ENCODE measurements at places on chromosomes 2 and 18.

GRCh38 chr18:37694516-37694915 is 128.9 kb upstream of the CELF4 start:
- H3K27me3 ChIP-seq: no peaks in the 10 kb centered on the region
- no peaks in the 10 kb centered on the region for H3K4me1 ChIP-seq
- no peak overlapping the region for H3K4me3 ChIP-seq
- H3K27ac ChIP-seq: no peak overlapping the region
- no peak for DNase-seq
- no peaks in the 10 kb centered on the region for H3K36me3 ChIP-seq

DNA sequence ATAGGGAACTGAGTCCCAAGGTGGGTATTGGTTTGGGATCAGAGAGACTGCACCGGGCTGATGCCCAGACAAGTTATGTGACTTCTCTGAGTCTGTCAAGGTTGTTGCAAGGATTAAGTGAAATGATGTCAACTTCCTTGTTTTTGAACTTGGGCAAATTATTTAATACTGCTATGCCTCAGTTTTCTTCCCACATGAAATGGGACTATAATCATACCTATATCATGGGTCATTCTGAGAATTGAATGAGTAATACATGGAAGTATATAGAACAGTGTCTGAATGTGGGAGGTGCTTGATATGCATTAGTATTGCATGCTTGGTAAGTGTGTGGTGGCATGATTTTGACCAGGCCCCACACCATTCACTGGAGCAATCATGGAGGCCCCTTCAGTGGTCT is 99.0 kb downstream of the PRKCE start:
- no peak for DNase-seq
- no peak overlapping the region for H3K4me3 ChIP-seq
- H3K27me3 ChIP-seq: no peaks in the 10 kb centered on the region
- peaks cover 8% of the 10 kb centered on the region for H3K4me1 ChIP-seq
- H3K36me3 ChIP-seq: no peaks in the 10 kb centered on the region

- H3K4me1 ChIP-seq: peaks cover 20% of the 10 kb centered on the region
- H3K27ac ChIP-seq: no peak overlapping the region
- DNase-seq: no peak
- no peaks in the 10 kb centered on the region for H3K36me3 ChIP-seq
- H3K4me3 ChIP-seq: no peak overlapping the region
These were observed 52.3 kb downstream of the DIS3L2 start for GRCh38 chr2:232013701-232014353.

DNA sequence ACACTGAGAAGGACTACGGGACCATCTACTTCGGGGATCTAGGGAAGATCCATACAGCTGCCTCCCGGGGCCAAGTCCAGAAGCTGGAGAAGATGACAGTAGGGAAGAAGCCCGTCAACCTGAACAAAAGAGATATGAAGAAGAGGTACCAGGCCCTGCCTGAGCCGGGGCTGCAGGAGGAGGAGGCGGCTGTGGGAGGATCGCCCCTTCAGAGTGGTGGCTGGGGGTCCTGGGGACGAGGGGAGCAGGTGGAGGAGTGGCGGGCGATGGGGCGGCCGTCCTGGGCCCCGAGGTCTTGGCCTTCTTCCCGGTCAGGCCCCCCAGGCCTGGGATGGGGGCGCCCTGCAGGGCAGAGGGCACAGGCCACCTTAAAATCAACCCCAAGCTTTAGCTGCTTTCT is 524 bp downstream of the ANKRD30B start:
- no peaks in the 10 kb centered on the region for H3K4me1 ChIP-seq
- no peak overlapping the region for H3K4me3 ChIP-seq
- no peaks in the 10 kb centered on the region for H3K36me3 ChIP-seq
- no peak overlapping the region for H3K27ac ChIP-seq

DNA sequence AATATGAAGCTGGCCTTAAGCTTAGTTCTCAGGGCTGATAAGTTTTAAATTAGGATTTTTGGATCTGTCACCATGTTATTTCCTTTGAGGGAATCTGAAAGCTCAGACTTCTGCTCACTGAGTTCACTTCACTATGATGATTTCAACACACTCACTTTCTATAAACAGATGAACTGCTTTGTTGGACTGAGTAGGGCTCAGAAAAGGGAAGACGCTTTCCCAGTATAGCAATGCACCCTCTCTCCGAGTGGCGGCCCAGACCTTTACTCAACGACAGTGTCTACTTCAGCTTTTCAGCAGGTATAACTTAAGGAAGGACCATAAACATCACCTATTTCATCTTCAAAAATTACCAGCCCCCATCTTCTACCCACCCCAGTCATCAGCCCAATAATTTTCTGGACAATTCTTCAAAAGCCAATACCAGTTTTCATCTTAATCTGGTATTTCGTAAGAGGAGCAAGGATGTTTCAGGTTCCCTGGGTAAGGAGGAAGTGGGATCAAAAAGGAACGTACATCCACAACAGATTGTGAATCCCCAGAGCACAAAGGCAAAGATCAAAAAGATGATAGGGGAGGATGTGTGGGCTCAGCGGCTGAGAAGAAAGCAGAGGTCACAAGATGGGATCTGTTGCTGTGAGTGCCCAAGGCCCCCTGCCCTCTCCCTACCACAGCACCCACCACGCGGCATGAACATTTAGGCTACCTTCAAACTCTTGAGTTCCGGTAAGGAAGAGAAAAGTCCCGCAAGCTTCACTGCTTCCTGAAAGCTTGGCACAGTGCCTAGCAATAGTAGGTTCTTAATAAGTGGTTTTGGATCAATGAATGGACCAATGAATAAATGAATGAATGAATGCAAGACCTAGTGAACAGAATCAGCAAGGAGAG is 41.9 kb downstream of the LPIN2 start:
- no peak overlapping the region for H3K4me3 ChIP-seq
- no peaks in the 10 kb centered on the region for H3K36me3 ChIP-seq
- peaks cover 77% of the 10 kb centered on the region for H3K4me1 ChIP-seq
- no peak overlapping the region for H3K27ac ChIP-seq

GRCh38 chr2:23696752-23697045 is 230.2 kb downstream of the ATAD2B start:
- DNase-seq: no peak
- H3K4me1 ChIP-seq: no peaks in the 10 kb centered on the region
- H3K4me3 ChIP-seq: no peak overlapping the region
- no peak overlapping the region for H3K27ac ChIP-seq

DNA sequence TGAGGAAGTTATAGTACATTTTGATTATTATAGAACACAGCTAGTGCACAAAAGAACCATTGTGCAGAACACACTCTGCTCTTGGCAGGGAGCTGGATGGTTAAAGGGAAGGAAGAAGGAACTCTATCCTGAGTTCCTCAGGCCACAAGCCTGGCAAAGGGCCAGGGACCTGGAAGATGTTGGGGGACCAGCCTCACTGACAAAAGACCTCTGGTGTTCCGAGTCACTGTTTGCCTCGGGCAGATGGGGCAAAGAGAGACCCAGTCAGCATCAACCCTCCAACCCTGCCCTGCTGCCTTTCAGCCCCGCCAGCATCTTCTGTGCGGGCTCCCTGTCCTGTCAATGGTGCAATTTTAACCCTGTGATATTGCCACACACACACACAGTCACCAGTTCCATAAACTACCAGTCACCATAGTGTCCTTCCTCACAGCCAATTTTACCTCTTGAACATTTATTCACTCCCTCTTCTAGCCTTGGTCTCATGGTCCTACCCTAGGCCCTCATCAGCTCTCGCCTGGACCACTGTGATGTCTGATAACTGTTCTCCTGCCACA is 21.9 kb downstream of the NEMP2 start:
- H3K27ac ChIP-seq: no peak overlapping the region
- H3K27me3 ChIP-seq: no peaks in the 10 kb centered on the region
- no peaks in the 10 kb centered on the region for H3K4me1 ChIP-seq

DNA sequence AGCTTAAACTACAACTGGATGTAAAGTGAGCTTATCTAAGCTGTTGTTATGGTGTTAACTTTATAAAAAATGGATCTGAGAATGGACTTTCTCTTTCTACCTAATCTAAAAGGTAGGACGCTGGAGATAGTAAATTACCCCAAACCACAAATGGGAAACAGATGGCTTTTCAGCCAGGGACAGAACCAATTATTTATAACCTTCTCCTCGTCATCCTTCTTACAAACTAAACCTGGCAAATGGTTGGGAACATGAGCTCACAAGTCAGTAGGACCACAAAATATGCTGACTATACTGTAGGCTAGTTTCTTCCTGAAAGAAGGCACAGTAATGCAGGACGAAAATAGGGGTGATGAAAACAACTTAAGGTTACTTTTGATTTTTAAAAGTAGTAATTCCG is 32.7 kb upstream of the ZDBF2 start:
- no peak for DNase-seq
- no peaks in the 10 kb centered on the region for H3K27me3 ChIP-seq
- no peaks in the 10 kb centered on the region for H3K4me1 ChIP-seq
- no peaks in the 10 kb centered on the region for H3K36me3 ChIP-seq

GRCh38 chr2:99183025-99183424 is 2.0 kb downstream of the MRPL30 start:
- peaks cover 21% of the 10 kb centered on the region for H3K36me3 ChIP-seq
- DNase-seq: no peak
- H3K27ac ChIP-seq: no peak overlapping the region

DNA sequence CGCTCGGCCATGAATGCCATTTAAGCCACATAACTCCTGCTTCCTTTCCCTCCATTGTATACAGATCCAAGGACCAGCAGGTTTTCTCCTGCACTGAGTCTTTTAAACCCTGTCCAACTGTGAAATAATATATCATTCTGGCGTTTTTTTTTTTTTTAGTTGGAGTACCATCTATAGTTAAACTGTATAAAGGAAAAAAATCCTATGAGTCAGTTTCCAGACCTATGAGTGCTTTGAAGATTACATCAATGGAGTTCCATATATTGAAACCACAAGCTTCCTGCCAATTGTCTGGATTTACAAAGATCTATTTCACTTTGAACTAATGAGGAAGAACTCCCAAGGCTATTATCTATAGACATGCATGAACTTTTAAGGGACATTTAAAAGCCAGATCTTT is 2.4 kb upstream of the MALT1 start:
- H3K36me3 ChIP-seq: no peaks in the 10 kb centered on the region
- H3K4me1 ChIP-seq: peaks cover 12% of the 10 kb centered on the region
- no peak for DNase-seq
- H3K27ac ChIP-seq: no peak overlapping the region
- no peak overlapping the region for H3K4me3 ChIP-seq

- peaks cover 7% of the 10 kb centered on the region for H3K27me3 ChIP-seq
- H3K4me3 ChIP-seq: no peak overlapping the region
These were observed 125.9 kb upstream of the CTDP1 start for GRCh38 chr18:79553696-79554095.

- no peaks in the 10 kb centered on the region for H3K36me3 ChIP-seq
- H3K4me1 ChIP-seq: no peaks in the 10 kb centered on the region
- H3K27ac ChIP-seq: peak overlapping the region; percentile 72
- peak; percentile 38 for DNase-seq
These were observed 168.2 kb downstream of the KCNS3 start for GRCh38 chr2:18046558-18047212.

- H3K27ac ChIP-seq: no peak overlapping the region
- H3K27me3 ChIP-seq: peaks cover 69% of the 10 kb centered on the region
These were observed 721.1 kb downstream of the DPP10 start for GRCh38 chr2:115163572-115163971.

DNA sequence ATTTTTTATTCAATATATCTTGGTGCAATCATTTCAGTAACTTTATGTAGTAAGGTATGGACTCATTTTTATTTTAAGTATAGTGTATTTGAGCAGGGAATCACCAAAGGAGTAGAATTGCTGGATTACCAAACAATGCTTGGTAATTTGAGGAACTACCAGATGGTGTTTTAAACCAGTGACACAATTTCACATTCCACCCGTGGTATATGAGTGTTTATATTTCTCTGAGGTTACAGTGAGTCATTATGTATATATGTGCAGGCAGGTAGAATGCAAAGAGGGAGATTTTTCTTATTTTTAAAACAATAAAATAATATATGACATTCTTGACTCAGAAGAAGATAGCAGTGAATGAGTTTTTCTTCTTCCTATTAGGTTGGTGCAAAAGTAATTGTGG is 596.9 kb downstream of the DCC start:
- H3K27me3 ChIP-seq: no peaks in the 10 kb centered on the region
- no peaks in the 10 kb centered on the region for H3K36me3 ChIP-seq
- DNase-seq: no peak
- H3K4me3 ChIP-seq: no peak overlapping the region
- H3K4me1 ChIP-seq: no peaks in the 10 kb centered on the region

GRCh38 chr2:128692895-128693742 is 374.5 kb upstream of the HS6ST1 start:
- H3K4me3 ChIP-seq: no peak overlapping the region
- DNase-seq: no peak
- H3K4me1 ChIP-seq: no peaks in the 10 kb centered on the region
- no peak overlapping the region for H3K27ac ChIP-seq

GRCh38 chr2:120625865-120626560 is 109.7 kb upstream of the GLI2 start:
- H3K4me1 ChIP-seq: no peaks in the 10 kb centered on the region
- no peak overlapping the region for H3K4me3 ChIP-seq
- H3K36me3 ChIP-seq: no peaks in the 10 kb centered on the region
- DNase-seq: no peak
- no peak overlapping the region for H3K27ac ChIP-seq

- no peak overlapping the region for H3K4me3 ChIP-seq
- no peaks in the 10 kb centered on the region for H3K36me3 ChIP-seq
- H3K4me1 ChIP-seq: no peaks in the 10 kb centered on the region
- DNase-seq: no peak
- H3K27ac ChIP-seq: no peak overlapping the region
- no peaks in the 10 kb centered on the region for H3K27me3 ChIP-seq
These were observed 137.5 kb upstream of the RNF152 start for GRCh38 chr18:62030091-62030985.

DNA sequence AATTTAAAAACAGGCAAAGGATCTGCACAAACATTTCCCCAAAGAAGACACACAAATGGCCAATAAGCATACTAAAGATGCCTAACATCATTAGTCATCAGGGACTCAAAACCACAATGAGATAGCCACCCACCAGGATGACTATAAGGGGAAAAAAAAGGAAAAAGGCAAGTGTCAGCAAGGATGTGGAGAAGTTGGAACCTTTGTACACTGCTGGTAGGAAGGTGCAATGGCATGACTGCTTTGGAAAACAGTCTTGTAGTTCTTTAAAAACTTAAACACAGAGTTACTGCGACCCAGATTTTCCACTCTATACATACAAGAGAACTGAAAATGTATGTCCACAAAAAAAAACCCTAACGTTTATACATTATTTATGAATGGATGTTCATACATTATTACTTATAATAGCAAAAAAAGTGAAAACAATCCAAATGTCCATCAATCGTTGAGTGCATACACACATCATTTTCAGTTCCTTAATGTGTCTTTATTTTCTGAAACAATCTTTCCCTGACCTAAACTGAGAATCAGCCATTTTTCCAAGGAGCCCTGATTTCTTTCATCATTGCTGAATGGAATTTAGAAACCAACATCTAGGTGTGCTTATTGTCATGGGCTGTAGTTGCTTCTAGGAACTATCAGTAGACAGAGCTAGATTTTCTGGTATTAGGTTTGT is 64.7 kb upstream of the TLK1 start:
- no peak for DNase-seq
- H3K27me3 ChIP-seq: no peaks in the 10 kb centered on the region
- H3K4me3 ChIP-seq: no peak overlapping the region
- H3K27ac ChIP-seq: no peak overlapping the region
- H3K4me1 ChIP-seq: no peaks in the 10 kb centered on the region

DNA sequence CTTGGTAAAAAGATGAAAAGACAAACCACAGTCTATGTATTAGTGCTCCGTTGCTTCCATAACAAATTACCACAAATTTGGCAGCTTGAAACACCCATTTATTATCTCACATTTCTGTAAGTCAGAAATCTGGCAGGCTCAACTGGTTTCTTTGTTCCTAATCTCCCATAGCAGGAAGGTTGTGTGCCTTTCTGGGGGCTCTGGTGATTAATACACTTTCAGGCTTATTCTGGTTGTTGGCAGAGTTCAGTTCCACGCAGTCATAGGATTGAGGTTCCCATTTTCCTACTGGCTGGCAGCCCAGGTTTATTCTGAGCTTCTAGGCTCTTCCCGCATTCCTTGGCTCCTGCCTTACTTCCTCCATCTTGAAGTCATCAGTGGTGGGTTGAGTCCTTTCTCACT is 189.3 kb downstream of the ANAPC1 start:
- no peak overlapping the region for H3K4me3 ChIP-seq

Measured in heart right ventricle (tissue), 16 donors.